ENCODE measurements at places on chromosomes 3 and 15.

GRCh38 chr3:37492977-37493471 lies 318.6 kb upstream of the LRRFIP2 start:
- DNase-seq: no peak

- no peak for DNase-seq
Observed at GRCh38 chr3:43497422-43497821, 124.4 kb downstream of the ANO10 start.

DNA sequence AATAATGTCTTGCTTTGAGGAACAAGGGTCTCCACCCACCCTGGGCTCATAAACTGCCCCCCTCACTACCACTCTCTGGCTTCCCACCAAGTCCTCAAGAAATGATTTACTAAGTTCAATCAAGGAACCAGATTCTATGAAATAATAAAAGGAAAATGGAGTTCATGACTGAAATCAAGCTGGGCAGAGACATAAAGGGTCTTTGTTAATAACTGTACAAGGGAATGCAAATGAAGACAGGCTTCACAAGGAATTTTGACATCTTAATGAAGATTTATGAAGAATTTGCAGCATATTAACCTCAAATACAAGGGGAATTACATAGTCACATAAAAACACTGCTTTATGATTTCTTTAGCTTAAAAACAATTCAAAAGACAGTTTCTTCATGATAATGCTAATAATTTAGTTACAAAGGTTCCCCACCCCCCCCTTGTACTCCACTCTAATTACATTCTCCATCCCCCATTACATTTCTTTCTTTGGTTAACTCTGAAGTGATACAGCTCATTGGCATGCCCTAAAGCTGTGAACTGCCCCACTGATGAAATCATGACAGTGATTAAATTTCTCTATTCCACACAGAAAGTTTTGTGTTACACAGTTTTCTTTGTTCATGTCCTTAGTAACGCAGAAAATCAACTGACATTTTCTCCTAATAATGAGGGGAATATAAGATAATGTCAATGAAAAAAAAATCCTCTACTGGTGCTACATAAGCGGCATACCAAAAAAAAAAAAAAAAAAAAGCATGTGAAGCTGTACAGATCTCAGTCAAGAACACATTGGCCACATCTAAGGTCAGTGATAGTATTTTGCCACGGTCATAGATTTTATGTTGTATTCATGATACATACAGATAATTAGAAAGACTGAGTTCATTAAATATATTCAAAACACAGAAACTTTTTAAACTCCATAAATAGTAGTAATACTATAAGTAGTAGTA lies 54.4 kb downstream of the WWTR1 start:
- DNase-seq: no peak

- DNase-seq: no peak
Observed at GRCh38 chr3:102081572-102082289, 232.4 kb downstream of the NFKBIZ start.

GRCh38 chr15:52163321-52164190 lies 27.6 kb downstream of the GNB5 start:
- no peak for DNase-seq

- no peak for DNase-seq
Observed at GRCh38 chr3:103966749-103967148, 1400.0 kb upstream of the ALCAM start.

- no peak for DNase-seq
Observed at GRCh38 chr3:8213286-8213685, 288.3 kb upstream of the LMCD1 start.

GRCh38 chr15:74319596-74320351 lies 47.7 kb downstream of the CYP11A1 start:
- peak; percentile 72 for DNase-seq

DNA sequence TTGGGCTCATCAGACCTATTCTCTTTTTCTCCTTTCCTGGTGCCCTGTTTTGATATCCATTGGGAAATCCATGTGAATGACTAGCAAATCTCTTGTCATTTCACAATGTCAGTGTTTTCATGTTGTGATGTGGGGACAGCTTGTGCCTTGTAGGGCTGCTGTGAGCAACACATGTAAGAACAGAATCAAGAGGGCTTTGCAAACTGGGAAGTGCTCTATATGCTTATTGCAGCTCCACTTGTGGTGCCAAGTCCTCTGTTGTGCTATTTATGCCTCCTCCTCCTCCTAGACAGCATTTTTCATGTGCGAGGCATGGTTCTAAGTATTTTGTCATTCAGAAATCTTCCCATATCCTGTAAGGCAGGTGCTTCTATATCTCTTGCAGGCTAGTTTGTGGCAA lies 56.4 kb downstream of the ZNF621 start:
- DNase-seq: no peak

- no peak for DNase-seq
Observed at GRCh38 chr3:58556761-58557221, 19.8 kb upstream of the ACOX2 start.

DNA sequence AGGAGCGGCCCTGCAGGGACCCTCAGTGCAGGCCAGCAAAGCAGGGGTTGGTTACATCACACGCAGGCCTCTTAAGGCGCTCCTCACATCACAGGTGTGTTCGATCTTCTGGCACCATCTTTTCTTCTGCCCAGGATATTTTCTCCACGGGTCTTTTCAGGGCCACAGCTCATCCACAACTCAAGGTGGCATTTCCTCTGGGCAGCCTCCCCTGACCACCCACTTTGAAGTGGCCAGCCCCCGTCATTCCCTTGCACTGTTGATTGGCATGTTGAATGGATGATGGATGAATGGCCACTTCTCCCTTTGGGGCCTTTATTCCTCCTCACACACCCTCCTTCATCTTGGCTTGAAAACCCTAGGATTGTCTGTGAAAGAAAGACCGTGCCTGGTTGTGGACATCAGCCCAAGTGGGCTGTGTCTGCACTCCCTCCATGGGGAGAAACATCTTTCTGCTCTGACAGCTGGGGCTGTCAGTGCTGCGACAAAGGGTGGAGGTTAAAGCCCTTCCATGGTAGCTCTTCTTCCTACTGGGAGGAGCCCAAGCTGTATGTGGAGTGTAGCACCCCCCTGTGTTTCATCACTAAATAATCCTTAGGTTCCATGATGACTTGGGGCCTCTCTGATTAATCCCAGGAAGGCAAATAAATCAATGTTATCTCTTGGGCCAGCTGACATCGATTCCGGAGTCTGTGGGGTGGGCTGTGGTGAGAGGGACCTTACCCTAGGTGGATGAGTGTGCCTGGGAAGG lies 102.5 kb downstream of the EPHB1 start:
- DNase-seq: no peak

DNA sequence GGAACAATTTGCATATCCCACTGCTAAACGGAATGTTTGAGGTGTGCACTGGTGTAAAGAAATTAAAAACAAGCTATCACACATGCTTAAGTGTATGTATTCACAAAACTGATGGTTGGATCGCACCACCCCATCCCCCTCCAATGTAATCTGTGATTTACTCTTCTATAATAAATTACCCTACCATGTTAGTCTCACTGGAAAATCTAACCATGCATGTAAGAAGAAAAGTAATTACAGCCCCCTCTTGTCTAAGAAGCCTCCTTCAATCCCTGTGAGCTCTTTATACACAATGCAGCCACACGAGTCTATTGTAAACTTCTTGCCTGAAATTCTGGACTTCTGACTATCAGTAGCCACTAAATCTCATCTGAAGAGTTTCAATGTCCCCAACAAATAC lies 173.6 kb downstream of the ZBTB20 start:
- DNase-seq: no peak

GRCh38 chr3:107992976-107993684 lies 97.7 kb downstream of the CD47 start:
- DNase-seq: no peak

- DNase-seq: no peak
Observed at GRCh38 chr3:87468938-87469337, 192.6 kb upstream of the POU1F1 start.

DNA sequence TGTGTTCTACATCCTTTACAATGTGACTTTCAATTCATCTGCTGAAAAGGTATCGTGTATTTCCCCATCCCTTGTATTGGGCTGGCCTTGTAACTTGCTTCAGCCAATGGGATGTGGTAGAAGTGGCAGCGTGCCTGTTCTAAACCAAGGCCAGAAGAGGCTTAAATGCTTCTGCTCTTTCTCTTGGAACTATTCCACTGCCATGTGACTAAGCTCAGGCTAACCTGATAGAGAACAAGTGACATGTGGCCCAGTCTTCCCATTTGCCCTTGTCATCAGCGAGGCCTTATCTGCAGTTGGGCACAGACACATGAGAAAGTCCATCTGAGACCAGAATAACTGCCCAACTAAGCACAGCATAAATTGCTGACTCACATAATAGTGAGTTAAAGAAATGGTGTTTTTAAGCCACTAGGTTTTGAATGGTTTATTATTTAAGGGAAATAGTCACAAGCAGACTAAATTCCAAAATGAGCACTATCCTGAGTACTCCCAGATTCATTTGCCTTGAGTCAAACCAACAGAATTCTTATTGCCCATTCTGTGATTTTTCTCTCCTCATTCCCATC lies 230.2 kb downstream of the CPNE4 start:
- DNase-seq: no peak

- no peak for DNase-seq
Observed at GRCh38 chr3:138799822-138800221, 34.9 kb downstream of the PIK3CB start.

DNA sequence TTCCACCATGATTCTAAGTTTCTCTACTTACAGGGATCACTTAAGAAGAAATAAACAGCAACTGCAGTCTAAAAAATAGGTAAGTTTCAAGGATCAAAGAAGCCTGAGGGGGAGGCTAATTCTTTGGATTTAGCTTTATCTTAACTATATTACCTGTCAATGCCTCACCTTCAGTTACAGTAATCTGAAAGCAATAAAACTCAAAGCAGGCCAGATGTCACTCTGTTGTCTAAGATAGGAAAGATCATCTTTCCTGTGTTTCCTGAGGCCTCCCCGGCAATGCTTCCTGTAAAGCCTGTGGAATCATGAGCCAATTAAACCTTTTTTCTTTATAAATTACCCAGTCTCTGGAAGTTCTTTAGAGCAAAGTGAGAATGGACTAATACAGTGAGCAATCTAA lies 60.2 kb downstream of the NPTN start:
- no peak for DNase-seq
